ENCODE measurements at places on chromosomes 1 and 21. TPM values are rescaled to one million over a fixed set of nuclear protein-coding genes. Genes with fewer than 3 reads are reported as not detected.

- no peaks in the 10 kb centered on the region for H3K4me1 ChIP-seq
- no peak for DNase-seq
- H3K27ac ChIP-seq: no peak overlapping the region
- H3K27me3 ChIP-seq: no peaks in the 10 kb centered on the region
- H3K4me3 ChIP-seq: no peak overlapping the region
Measured at GRCh38 chr1:175514387-175514953, 228.9 kb downstream of the TNR start.

DNA sequence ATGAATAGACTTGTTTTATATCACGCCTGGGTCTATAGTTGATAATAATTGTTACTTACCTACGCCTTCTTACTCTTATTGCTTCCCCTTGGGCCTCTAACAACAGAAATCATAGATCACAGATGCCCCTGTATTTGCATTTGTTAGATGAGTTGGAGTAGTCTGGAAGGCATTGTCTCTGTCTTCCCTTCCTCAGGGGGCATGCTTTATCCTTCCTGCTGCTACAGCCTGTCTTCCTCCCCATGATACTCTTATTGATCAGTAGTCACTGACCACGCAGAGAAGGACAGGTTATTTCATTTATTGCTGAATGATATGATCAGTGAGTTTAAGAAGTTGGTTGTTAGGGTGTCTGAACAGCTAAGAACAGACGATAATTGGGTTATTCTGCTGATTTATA, 98.4 kb downstream of the DNM3 start:
- no peaks in the 10 kb centered on the region for H3K36me3 ChIP-seq
- no peaks in the 10 kb centered on the region for H3K27me3 ChIP-seq
- H3K4me1 ChIP-seq: no peaks in the 10 kb centered on the region
- DNase-seq: no peak

DNA sequence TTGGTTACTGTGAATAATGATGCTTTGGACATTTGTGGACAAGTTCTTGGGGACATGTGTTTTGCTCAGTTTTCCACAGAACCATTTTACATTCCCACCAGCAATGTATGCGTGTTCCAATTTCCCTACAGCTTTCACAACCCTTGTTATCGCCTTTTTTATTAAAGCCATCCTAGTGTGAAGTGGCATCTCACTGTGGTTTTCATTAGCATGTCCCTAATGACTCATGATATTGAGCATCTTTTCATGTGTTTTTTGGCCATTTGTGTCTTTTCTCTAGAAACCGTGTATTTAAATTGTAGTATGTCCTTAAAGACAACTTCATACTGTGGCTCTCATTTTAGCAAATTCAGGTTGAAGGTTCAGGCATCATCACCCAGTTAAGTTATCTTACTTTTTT, 132.1 kb downstream of the TGFBR3 start:
- no peaks in the 10 kb centered on the region for H3K27me3 ChIP-seq
- H3K27ac ChIP-seq: no peak overlapping the region
- H3K4me1 ChIP-seq: peaks cover 18% of the 10 kb centered on the region
- H3K36me3 ChIP-seq: peaks cover 9% of the 10 kb centered on the region
- H3K4me3 ChIP-seq: no peak overlapping the region

- no peaks in the 10 kb centered on the region for H3K27me3 ChIP-seq
- DNase-seq: no peak
- no peak overlapping the region for H3K27ac ChIP-seq
- no peak overlapping the region for H3K4me3 ChIP-seq
- peaks cover 10% of the 10 kb centered on the region for H3K4me1 ChIP-seq
Measured at GRCh38 chr21:44506279-44507255, 33.4 kb downstream of the KRTAP10-1 start.

RNU1-3 gene
- total RNA-seq: 3,866 TPM

DNA sequence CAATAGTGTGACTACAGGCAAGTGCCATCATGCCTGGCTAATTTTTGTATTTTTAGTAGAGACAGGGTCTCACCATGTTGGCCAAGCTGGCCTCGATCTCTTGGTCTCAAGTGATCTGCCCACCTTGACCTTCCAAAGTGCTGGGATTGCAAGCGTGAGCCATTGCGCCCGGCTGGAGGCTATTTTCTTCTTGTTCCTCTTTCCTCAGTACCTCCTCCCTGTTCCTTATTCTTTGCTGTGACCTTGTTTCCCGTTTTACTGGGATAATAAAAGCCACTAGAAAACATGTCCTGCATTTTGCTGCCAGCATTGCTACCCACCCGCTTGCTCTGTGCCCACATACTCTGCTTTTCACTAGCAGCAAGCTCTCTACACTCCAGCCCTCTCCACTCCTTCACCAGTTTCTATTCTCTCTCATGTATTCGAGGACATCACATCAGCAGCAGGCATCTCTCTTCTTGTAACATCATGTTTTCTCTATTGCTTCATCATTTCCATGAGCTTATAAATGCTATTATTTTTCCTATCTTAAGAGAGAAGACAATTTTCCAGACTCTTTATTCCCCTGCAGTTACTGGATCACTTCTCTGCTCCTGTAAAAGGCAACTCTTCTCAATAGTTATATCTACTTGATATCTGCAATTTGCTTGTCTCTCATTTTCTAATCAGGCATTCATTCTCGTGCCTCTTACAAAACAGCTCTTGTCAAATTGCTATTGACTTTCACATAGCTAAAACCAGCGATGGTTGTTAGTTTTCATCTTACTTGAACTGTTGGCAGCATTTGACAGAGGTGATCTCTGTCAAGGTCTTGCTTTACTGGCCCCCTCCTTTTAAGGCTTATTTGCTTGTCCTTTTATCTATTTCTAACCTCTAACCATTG, 34.5 kb upstream of the C21orf91 start:
- no peak overlapping the region for H3K4me3 ChIP-seq
- no peak for DNase-seq
- H3K4me1 ChIP-seq: no peaks in the 10 kb centered on the region
- no peaks in the 10 kb centered on the region for H3K36me3 ChIP-seq
- no peak overlapping the region for H3K27ac ChIP-seq

PDPN gene
- total RNA-seq: not detected

Data from CD4-positive, alpha-beta memory T cell (primary cell).